ENCODE measurements at places on chromosomes 2 and 18.

GRCh38 chr2:23801396-23801795 is 125.5 kb downstream of the ATAD2B start:
- no peak for DNase-seq

DNA sequence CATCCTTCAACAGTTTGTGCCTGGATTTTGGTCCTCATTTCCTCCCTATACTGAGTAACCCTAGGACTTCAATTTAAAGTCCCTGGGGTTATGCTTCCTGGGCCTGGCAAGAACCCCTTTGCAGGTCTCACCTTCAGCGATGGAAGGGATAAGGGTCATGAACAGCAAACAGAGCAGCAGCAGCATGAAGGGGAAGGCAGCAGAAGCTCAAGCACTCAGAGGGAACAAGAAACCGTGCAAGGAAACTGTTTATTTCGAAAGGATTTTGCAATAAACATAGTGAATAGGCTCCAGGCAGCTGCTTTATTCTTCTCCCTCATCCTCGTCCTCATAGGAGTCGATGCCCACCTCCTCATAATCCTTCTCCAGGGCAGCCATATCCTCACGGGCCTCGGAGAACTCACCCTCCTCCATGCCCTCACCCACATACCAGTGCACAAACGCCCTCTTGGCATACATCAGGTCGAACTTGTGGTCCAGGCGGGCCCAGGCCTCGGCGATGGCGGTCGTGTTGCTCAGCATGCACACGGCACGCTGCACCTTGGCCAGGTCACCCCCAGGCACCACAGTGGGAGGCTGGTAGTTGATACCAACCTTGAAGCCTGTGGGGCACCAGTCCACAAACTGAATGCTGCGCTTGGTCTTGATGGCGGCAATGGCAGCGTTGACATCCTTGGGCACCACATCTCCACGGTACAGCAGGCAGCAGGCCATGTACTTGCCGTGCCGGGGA is 2.8 kb upstream of the TUBA4B start:
- no peak for DNase-seq

- no peak for DNase-seq
Measured at GRCh38 chr2:30239986-30240752, 8.8 kb downstream of the LBH start.

DNA sequence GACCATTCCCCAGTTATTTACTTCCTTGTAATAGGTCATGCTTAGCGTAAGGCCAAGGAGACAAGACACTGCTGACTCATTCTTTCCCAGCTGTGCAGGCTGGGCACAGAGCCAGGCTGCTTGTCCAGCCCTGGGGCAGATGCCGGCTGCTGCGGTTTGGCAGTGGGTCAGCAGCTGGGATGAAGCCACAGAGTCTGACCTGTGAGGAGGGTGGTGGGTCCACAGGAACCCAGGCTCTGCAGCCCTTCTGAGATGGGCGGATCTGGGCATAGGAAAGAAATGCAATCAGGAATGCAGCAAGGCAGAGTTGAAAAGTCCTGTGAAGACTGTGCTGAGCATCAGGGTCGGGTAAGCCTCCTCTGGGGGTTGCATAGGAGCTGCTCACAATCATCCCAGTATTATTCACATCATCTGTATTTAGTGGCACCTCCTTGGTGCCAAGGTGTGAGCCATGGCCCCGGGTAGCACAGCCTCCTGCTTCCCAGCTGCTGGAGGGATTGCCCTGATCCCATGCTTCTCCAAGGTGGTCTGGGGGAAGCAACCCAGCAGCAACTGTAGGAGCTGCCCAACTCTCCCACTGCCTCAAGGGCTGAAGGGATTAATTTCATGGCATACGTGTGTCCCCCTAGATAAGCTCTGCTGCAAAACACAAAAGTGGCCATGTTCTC is 139.0 kb downstream of the DDX1 start:
- peak; percentile 74 for DNase-seq

DNA sequence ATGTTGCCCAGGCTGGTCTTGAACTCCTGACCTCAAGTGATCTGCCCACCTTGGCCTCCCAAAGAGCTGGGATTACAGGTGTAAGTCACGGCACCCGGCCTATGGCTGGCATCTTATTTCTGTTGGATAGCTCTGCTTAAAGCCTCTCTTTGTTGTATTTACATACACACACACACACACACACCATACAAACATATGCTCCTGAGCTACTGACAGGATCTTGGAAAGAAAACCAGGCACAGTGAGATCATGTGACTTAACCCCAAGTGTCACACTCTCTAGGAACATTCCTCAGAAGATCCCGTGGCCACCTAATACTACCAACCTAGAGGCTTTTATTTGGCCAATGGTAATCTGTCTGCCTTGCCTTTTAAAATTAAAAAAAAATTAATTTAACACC is 85.1 kb upstream of the HAAO start:
- DNase-seq = no peak

GRCh38 chr2:176488431-176488830 is 219.2 kb downstream of the MTX2 start:
- DNase-seq = no peak

DNA sequence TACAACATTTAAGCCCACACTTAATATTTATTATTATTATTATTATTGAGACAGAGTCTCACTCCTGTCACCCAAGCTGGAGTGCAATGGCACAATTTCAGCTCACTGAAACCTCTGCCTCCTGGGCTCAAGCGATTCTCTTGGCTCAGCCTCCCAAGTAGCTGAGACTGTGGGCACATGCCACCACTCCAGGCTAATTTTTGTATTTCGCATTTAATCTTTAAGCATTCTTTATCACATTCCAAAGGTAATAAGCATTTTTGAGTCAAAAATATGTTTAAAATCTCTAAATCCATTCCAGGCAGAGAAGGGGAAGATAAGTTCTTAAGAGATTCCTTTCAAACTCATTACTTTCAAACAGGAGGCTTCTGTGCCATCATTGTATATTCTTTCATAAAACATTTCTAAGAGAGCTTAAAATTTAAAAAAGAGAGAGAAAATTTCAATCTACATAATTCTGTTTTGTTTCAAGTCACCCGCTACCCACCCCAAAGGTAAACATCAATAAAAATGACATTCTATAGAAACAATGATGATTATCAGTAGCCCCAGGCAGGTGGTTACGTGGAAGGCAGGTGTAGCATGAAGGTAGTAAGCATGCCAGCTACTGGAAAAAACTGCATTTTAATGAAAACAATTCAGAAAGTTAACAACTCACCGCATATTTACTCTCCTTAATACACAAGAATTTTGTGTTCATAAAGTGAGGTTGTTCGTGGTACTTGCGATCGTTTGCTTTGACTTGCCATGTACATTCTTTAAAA is 84.4 kb upstream of the NARS1 start:
- DNase-seq = no peak

GRCh38 chr18:13374468-13375301 is 156.1 kb downstream of the LDLRAD4 start:
- no peak for DNase-seq
